Sigmoid colon (tissue), 7 donors: ENCODE measurements at places on chromosomes 6 and 20. TPM values are rescaled to one million over a fixed set of nuclear protein-coding genes. Genes with fewer than 3 reads are reported as not detected.

DNA sequence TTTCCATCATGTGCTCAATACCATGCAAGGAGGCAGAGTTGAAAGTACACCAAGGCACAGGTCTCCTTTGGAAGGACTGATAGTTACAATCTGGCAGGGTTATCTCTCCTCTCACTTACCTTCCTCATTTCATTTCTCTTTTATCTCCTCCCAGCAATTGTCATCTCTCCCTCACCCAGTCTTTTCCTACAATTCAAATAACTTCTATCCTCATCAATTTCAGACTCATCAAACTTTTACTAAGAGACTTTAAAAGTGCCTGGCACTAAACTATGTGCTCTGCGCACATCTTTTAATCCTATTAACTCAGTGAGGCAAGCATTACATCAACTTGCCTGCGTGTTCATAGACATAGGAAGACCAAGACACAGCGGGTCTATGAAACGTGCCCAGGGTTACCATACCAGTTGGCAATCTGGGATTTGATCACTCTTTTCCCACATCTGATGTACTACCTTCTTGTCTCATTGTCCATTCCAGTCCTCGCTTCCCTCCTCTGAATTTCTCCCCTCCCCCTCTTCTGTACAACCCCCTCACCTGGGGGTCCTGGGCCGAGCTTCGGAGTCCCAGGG, 1.2 kb downstream of the VARS1 start:
- DNase-seq = no peak
- no peaks in the 10 kb centered on the region for H3K27me3 ChIP-seq
- H3K27ac ChIP-seq = peak overlapping the region; percentile 91
- peaks cover 5% of the 10 kb centered on the region for H3K36me3 ChIP-seq
- peak overlapping the region; percentile 80 for H3K4me3 ChIP-seq

Gene PI16
- 50.7 TPM for total RNA-seq

GRCh38 chr6:143357561-143358255, 92.8 kb downstream of the ADAT2 start:
- H3K4me3 ChIP-seq = no peak overlapping the region
- no peaks in the 10 kb centered on the region for H3K36me3 ChIP-seq
- no peaks in the 10 kb centered on the region for H3K27me3 ChIP-seq
- peaks cover 9% of the 10 kb centered on the region for H3K4me1 ChIP-seq
- H3K27ac ChIP-seq = no peak overlapping the region
- no peak for DNase-seq

Gene HLA-DPA1
- total RNA-seq = 29.9 TPM

Gene PI3
- total RNA-seq = not detected

Gene TFAP2C
- 5.3 TPM for total RNA-seq

DNA sequence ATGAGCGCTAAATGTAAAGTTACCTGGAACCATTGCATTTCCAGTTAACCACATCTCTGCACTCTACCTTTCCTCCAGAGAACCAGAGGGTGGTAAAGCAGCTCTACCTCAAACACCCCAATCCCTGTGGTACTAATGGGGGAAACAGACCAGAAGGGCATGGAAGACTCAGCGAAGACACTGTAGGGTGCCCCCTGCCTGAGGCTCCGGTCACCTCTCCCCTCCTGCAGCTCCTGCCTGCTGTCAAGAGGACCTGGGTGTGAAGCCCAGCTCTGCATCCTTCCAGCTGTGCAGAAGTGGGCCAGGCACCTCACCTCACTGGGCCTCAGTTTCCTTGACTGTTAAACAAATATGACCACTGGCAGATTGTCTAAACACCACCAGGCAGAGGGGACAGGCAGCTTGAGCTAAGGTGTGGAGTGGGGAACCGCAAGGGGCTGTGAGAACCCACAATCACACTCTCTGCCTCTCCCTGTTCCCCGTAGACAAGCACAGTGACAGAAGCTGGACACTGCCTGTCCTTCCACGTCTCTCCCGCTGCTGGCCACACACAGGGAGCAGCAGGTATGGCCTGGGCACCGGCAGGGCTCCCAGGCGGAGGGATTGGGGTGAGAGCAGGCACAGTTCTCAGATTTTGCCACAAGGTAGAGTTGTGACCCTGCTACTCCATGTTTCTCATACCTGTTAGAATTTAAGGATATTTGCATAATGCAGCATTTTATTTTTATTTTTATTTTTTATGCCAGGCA, 9.1 kb upstream of the BPIFA2 start:
- peaks cover 5% of the 10 kb centered on the region for H3K27me3 ChIP-seq

DNA sequence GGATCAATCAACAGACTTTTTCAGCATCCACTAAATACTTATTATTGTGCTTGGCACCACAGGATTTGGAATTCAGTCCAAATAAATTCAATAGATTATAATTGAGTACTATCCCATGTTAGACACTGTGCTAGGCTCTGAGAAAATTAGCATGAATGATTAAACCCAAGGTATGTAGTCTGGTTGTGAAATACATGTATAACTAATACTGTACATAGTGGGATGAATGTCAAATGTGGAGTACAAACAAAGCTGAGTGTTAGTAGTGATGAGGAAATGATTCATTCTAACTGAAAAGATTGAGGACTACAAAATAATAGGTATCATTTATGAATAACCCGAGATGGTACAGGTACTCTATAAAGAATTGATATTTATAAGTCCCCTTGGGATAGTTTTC, 111.9 kb upstream of the FLRT3 start:
- no peaks in the 10 kb centered on the region for H3K27me3 ChIP-seq
- no peak overlapping the region for H3K4me3 ChIP-seq
- no peaks in the 10 kb centered on the region for H3K36me3 ChIP-seq

DNA sequence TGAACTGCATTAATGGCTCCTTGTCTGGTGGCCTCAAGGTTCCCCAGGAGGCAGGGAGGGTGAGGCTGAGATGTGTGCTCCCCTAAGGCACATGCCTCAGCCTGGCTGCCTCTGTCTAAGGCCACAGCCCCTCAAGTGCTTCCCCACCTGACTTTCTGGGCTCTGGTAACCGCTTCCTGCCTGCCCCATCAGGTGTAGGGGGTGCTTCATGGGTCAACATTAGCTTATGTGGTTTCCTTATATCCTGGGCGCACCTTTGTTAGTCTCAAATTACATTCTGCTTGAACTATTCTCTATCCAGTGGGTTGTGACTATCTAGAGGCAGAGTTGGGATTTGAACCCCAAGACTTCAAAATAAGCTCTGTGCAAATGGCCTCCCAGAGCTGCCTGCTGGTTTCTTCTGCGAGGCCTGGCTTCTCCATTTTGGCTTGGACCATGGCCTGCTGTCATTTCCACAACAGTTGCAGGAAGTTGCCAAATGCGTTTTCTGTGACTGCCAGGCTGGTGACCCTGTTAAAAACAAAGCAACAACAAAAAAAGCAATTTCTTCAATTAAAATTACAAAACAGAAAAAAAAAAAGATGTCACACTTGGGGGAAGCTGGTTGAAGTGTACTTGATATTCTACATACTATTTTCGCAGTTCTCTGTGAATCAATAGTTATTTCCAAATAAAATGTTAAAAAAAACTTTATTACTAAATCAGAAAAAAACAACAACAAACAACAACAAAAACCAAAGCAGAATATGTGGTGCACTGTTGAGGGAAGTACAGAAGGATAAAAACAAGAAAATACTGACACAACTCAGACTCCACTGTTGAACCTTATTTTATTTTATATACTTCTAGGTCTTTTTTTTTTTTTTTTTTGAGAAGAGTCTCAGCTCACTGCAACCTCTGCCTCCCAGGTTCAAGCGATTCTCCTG, 20.0 kb upstream of the ZNFX1 start:
- no peak overlapping the region for H3K27ac ChIP-seq
- no peaks in the 10 kb centered on the region for H3K4me1 ChIP-seq
- peak; percentile 65 for DNase-seq

GRCh38 chr6:169738976-169739529, 12.3 kb downstream of the DYNLT2 start:
- H3K36me3 ChIP-seq = no peaks in the 10 kb centered on the region
- no peak overlapping the region for H3K4me3 ChIP-seq
- H3K27ac ChIP-seq = no peak overlapping the region
- H3K4me1 ChIP-seq = no peaks in the 10 kb centered on the region
- DNase-seq = no peak
- H3K27me3 ChIP-seq = no peaks in the 10 kb centered on the region

Gene MAFB
- 18.6 TPM for total RNA-seq

DNA sequence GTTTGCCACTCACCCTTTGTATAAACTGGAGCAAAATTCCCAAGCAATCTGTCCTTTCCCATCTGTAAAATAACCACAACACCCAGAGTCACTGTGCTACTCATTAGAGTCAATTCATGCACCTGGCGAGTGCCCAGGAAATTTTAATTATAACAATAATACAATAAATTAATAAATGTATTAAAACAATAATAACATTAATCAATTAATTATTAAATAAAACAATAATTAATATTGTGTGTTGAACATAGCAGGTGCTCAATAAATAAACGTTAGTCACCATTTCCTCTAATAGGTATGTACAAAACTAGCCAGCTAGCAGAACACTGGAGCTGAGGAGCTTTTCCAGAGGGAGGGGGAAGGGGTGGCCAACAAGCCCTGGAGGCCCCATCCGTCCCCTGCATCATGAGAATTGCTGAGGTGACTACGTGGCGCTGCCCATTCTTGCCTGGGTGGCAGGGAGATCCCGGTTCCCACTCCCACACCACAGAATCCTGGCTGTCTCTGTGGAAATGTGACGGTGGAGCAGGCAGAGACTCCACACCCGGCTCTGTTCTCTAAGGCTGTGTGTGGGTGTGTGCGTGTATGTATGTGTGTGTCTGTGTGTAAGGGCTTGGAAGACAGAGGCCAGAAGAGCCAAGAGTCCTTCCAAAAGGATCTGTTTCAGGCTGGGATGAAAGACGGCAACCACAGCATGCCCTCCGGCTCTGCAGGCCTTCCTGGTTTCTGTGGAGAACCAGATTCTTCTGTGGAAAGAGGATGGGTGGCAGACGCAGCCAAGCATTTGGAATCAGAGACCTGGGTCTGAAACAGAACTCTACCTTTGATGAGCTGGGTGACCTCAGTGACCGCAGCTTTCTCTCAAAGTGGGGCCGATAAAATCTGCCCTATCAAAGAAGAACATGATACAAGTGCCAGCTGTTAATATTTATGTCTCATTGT, 18.8 kb upstream of the EZR start:
- H3K27me3 ChIP-seq = no peaks in the 10 kb centered on the region
- H3K4me3 ChIP-seq = no peak overlapping the region
- no peaks in the 10 kb centered on the region for H3K36me3 ChIP-seq
- peak; percentile 44 for DNase-seq
- H3K4me1 ChIP-seq = no peaks in the 10 kb centered on the region
- no peak overlapping the region for H3K27ac ChIP-seq

DNA sequence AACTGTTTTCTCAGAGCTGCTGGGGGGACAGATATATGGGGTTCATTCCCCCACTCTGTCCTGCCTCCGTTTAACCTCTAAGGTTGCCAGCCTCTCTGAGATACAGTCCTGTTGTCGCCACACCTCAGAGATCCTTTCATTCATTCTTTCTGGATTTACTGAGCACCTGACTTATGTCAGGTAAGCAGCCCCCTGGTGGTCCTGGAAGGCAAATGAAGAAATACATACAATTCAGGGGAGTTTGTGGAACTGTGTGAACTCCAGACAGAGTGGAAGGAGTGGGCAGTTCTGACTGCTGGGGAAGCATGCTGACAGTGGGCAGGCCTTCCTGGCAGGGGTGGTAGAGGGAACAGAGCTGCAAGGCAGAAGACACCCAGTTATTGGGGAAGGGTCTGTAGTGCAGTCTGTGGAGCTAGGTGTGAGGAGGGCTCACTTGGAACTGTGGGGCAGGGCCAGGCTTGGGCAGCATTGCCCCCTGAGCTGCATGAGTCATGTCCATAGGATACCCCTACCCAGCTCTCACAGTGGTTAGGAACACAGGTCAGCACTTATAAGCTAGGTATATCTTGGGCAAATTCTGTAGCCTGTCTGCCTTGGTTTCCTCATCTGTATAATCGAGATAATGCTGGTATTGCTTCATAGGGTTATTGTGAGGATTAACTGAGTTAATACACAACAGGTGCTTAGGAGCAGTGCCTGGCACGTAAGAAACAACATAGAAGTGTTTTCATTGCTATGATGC, 12.8 kb upstream of the SGK2 start:
- no peak overlapping the region for H3K4me3 ChIP-seq
- no peaks in the 10 kb centered on the region for H3K27me3 ChIP-seq
- no peaks in the 10 kb centered on the region for H3K4me1 ChIP-seq
- no peak for DNase-seq
- no peaks in the 10 kb centered on the region for H3K36me3 ChIP-seq

GRCh38 chr6:126002755-126003679, 16.7 kb downstream of the TRMT11 start:
- no peaks in the 10 kb centered on the region for H3K36me3 ChIP-seq
- DNase-seq = no peak
- H3K4me3 ChIP-seq = no peak overlapping the region

DNA sequence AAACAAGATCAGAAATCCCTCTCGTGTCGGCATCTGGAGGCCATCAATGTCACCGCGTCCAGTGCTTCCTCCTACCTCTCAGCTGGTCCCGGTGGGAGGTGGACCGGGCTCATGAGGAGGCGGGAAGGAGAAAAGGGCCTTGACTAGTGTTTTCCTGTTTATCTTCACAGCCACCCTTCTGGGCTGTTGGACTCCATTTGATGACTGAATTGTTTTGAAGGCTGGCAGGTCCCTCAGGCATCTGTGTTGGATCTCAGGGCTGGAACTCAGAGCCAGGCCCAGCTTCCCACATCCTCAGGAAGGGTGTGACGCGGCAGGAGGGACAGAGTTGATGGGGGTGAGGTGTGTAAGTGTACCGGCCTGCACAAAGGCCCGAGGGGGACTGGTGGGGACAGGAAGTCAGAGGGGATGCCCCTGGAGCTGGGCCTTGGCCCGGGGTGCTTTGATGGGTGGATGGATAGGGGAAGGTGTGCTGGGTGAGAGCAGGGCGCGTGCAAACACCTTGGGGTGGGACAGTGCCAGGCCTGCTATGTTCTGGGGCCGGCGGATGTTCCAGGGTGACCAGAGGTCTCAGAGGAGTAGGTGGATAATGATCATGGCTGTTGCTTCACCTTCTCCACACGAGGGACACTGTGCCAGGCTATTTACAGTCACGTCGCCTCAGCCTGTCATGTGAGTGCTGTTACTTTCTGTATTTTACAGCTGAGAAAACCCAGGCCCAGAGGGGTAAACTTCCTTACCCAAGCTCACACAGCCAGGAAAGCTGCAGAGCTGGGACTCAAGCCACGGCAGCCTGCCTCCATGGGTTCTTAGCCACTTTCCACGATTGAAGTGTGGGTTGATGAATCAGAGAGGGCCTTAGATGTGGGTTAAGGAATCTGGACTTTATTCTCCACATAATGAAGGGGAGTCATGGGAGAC, 17.9 kb upstream of the CHMP4B start:
- DNase-seq = peak; percentile 86
- H3K36me3 ChIP-seq = no peaks in the 10 kb centered on the region
- H3K4me1 ChIP-seq = no peaks in the 10 kb centered on the region
- H3K27ac ChIP-seq = peak overlapping the region; percentile 88

- H3K36me3 ChIP-seq = peaks cover 51% of the 10 kb centered on the region
- H3K27ac ChIP-seq = no peak overlapping the region
- peak; percentile 63 for DNase-seq
- no peaks in the 10 kb centered on the region for H3K27me3 ChIP-seq
- no peaks in the 10 kb centered on the region for H3K4me1 ChIP-seq
These were observed 16.7 kb upstream of the DEF6 start for GRCh38 chr6:35280903-35281302.

Gene GSTA3
- total RNA-seq = not detected

Gene FGD2
- total RNA-seq = 23.8 TPM

DNA sequence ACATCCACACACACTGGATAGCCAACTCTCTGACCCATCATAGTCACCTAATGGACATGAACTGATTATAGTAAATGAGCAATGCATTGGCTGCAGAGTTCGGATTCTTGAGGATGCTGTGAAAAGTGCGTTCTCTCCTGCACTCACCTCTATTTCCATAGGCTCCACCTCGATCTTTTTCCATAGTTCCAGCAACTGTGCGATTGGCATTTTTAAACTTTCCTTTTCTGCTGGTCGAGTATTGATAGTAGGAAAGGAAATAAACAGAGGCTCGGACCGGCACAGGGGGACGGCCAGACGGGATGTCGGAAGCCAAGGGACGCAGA, 94.4 kb downstream of the RNASET2 start:
- peaks cover 29% of the 10 kb centered on the region for H3K4me1 ChIP-seq
- peak overlapping the region; percentile 73 for H3K4me3 ChIP-seq
- no peak for DNase-seq
- H3K27me3 ChIP-seq = peaks cover 5% of the 10 kb centered on the region
